ENCODE measurements at places on chromosomes 6 and 20.

DNA sequence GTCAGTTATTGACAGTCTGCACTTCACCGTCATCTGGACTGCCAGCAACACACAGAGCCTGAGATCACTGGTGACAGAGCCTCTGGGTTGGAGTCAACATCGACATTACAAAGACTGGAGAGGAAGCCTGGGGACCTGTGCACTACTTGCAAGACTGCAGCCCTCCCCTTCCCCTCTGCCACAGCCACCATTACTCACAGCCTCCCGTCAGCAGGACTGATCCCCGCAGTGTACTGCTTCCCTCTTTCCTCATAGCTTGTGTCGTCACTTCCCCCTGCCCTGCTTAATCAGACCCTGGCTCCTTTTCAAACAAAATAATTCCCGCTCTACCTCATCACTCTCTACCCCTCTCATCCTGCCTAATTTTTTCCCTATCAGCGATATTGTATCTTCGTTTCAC, 235.5 kb upstream of the KCNQ5 start:
- no peak for DNase-seq

- no peak for DNase-seq
Measured at GRCh38 chr6:6723921-6724538, 135.5 kb downstream of the LY86 start.

DNA sequence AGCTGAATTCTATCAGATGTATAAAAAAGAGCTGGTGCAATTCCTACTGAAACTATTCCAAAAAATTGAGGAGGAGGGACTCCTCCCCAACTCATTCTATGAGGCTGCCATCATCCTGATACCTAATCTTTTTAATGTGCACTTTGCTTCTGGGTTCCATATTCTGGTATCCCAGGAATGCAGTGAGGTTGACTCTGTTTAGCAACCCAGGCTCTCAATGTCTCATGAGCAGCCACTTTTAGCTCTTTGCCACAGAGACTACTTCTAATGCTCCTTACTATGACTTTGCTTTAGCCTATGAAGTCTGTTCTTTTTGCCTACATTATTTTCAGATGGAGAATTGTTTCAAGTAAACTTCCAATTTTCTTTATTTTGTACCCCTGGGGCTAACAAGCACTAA, 185.5 kb upstream of the NRSN1 start:
- no peak for DNase-seq

- no peak for DNase-seq
Measured at GRCh38 chr6:137510923-137511322, 16.7 kb upstream of the OLIG3 start.

GRCh38 chr20:63492518-63492917, 6.4 kb downstream of the EEF1A2 start:
- DNase-seq = no peak

- DNase-seq = no peak
Measured at GRCh38 chr6:100103931-100104330, 109.9 kb upstream of the MCHR2 start.

DNA sequence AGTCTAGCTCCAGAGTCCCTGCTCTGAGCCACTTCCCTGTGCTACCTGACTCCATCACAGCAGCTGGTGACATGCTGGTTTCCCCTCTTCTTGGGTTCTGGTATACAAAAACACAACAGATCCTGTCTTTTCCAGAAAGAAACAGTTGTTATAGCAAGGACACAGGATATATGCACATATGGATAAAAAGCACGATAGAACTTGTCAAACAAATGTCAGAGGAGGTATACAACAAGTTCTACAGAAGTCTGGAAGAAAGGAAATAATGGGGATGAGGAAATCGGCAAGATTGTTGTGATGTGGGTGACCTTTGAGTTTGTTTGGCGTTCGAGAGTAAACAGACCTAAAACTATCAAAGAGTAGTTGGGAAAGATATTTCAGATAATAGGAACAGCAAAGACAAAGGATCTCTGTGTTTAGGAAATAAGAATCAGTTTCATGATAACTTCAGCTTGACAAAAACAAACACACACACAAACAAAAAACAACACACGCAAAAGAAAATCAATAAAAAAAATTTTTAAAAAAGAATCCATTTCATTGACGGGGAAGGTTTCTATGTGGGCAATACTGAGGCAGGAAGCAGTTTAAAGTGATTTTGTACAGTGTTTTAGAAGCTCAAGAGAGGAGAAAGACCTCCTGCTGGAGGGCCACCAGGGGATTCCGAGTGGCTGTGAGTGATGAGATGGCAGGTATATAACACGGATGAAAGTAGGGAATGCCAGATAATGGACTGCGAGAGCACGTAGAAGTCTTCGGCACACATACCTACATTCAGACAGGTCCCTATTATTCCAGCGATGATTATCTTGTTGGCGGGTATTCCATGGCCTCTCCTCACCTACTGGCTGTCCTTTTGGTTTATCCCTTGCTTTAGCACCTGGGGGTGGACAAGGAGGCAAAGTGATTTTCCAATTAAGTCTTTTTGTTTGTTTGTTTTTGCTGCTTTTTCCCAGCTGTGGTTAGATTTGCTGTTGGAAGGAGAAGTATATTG, 174.9 kb downstream of the HS3ST5 start:
- no peak for DNase-seq

DNA sequence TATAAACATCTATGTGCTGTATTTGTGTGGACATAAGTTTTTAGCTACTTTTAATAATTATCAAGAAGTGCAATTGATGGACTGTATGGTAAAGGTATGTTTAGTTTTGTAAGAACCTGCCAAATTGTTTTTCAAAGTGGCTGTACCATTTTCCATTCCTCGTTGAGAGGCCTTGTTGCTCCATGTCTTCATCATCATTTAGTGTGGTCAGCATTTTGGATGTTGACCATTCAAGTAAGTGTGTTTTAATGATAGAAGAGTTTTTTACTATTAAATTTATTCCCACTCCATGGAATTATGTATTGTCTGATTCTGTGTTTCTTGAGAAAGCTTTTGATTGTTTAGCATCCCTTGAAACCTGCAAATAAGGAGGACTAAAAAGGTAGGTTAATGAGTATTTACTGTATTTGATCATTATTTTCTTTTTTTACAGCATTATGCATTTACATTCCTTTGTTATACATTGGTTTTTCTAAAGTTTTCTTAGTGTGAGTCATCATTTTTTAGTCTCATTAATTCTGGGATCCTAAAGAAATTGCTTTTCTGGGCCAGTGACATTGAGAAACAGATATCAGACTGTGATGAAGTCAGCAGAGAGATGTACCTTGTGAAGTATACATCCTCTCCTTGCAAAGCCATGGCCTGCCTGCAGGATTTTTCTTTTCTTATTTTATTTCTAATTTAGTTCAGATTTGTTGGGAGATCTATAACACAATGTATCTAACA, 312.8 kb upstream of the PTCHD4 start:
- no peak for DNase-seq

DNA sequence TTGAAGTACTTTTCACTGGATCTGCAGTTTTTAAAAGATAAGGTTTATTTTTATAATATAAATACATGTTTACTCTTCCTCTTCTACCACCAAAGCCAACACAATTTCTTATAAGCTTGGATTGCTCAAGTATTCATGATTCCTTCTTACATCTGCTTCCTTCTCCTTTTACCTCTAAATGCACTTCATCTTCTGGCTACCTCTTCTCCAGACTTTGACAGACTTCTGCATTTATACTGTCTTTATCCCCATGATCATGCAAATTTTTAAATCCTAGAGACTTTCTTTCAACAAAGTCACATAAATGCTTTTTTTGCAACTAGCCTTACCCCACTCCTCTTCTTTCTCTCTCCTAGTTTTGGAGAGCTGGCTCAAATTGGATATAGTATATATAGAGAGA, 142.9 kb downstream of the TFAP2B start:
- DNase-seq = no peak

- DNase-seq = no peak
Measured at GRCh38 chr6:1067346-1067745, 244.6 kb upstream of the FOXQ1 start.

- DNase-seq = no peak
Measured at GRCh38 chr20:4896119-4896702, 105.1 kb downstream of the SLC23A2 start.
